ENCODE measurements at places on chromosomes 7 and 10.

DNA sequence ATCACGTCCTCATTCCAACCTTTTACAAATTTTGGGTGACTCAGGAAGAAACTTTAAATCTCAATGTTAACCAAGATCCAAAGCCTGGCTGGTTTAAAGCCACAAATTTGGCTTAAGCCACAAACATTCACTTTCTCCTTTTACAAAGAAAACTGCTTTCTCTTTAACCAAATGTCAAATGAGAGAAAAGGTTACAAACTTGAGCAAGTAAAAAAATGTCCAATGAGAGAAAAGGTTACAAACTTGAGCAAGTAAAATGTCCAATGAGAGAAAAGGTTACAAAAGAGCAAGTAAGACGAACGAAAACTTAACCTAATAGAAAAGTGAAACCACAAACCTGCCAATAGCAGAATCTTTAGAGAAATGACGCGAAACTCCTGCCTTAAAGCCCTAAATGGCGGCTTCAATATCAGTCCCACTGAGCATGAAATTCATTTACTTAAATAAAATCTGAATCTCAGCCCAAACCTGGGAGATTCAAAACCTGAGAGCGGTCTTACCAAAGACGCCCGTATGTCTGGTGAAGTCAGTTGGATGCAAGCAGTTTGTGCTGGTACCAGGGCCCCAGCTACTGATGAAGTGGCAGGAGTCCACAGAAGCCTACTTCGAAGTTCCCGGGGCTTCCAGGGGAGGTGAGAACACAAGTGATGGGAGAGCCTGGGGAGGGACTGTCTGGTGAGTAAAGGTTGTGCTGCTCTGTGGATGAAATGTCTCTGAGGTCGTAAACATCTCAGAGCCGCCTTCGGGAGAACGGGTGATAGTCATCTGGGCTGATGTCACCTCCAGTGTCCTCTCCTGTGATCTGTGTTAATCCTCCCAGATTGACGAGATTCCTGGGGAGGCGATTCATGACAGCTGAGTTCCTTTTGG lies 74.6 kb downstream of the PAXIP1 start:
- no peak for DNase-seq

DNA sequence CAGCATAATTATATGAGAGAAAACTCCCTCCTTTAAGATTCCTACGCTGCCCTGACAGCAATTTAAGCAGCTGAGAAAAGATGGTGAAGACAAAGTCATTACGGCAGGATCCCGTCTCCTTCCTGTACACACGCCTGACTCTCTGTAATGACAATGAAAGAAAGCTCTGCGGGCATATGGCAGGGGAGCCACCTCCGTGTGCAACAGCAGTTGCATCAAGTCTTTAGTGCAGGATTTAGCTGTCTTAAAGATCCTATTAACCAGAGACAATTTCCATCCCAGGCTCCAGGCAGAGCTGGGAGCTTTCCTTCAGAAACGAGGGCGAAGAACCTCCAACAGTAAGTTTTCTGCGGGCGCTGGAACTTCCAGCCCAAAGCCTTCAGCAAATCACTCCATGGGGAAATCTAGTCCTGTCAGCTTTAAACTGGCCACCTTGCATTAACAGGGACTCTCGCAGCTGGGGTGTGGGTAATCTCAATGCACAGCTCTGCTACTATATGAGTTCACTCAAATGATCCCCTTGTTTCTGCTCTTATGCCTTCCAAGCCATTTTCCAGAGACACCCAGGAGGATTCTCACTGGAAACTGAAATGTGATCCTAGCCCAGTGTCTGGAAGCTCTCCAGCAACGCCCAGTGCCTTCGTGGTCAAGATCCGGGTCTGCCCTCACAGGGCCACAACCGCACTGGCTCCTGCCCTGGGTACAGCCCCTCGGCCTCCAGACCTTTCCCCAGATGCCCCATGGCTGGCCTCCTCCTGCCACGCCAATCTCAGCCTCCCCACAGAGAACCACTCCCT lies 74.9 kb downstream of the CTBP2 start:
- no peak for DNase-seq

GRCh38 chr7:104410742-104411141 lies 82.3 kb downstream of the LHFPL3 start:
- no peak for DNase-seq

- DNase-seq: no peak
Measured at GRCh38 chr10:27153845-27154193, 365 bp downstream of the YME1L1 start.

GRCh38 chr10:30349967-30350735 lies 1.1 kb upstream of the MTPAP start:
- no peak for DNase-seq

DNA sequence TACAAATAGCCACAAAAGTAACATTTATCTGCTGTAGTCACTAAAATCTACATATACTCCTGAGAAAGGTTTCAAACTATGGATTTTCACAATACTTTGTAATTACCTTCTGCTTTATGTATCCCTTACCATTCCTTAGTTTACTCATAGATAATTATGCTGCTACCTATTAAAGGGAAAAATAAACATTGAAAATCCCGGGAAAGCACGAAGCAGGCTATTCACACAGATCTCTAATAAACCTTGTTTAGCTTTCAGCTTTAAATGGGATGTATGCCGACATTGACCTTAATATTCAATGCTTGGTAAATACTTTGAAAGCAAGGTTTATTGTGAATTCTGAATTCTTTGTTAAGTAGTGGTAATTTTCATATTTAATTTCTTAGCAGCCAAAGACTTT lies 58.5 kb upstream of the SMIM30 start:
- no peak for DNase-seq

GRCh38 chr7:112726076-112726475 lies 64.1 kb downstream of the TMEM168 start:
- DNase-seq: no peak

- DNase-seq: no peak
Measured at GRCh38 chr10:29328983-29329382, 40.1 kb downstream of the LYZL1 start.

DNA sequence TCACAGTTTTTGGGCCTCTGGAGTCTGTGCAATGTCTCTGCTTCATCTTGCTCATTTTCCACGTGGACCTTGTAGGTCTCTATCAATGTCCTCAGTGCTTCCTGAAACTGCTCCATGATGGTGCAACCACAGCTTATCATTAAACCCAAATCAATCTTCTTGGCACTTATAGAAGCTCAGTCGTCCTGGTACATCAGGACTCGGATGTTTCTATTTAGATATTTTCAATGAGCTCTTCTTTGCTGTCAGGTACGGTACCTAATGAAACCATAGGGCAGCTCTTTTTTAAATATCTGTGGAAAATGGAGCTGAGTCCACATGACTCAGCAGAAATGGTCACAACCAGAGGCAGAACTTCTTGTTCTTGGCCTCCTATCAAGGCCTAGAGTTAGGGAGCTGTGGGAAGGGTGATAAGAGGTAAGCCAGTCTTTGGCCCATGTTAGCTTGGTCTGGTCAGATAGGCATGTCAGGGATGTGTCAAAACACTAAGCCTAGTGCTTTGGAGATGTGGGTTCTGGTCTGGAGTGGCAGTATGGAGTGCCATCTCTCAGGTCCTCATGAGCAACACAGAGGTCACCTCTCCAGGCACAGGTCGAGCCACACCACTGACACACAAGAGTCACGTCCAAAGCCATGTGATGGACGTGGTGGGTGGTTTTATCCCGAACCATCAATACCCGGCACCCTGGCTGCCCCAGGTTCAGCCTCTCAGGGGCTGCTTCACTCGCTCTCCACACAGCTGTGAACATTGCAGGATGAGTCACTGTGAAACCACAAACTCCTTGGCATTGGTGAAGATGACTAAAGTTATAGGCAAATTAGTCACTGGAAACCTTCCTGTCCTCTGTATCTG lies 87.0 kb downstream of the TBXAS1 start:
- no peak for DNase-seq

DNA sequence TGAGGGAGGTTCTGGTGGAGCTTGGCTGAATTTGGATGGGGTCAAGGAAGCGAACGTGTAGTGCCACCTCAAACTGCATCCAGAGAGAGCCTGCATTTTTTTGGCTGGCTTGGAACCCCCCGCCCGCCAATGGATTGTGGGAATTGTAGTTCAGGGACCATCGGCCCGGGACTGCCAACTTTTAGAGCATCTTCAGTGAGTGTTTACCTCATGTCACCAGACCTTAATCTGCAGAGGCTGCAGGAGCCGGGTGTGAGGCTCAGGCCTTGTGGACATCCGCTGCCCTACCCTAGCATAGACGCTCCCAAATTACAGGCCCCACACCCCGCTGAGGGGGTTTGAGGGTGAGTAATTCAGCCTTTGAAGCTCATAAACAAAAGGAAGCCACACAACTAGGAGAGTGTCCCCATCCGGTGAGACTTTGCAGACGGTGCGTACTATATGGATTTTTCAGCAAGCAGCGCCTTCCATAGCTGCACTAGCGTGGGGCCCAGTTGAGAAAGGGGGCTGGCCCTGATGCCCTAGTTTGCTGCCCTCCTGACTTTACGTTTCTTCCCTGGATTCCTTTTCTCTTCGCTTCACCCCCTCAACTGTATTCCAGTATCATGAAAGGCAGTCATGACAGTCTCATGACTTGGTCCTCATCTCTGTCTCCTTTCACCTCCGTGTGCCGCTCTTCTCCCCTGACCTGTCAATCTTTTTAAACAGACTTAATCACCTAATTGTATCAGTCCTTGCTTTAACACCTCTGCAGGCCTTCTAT lies 717 bp downstream of the CNPY4 start:
- peak; percentile 61 for DNase-seq

GRCh38 chr10:117486606-117487005 lies 55.9 kb upstream of the EMX2 start:
- no peak for DNase-seq

- DNase-seq: peak; percentile 37
Measured at GRCh38 chr7:70856901-70857630, 274.9 kb upstream of the GALNT17 start.

- DNase-seq: no peak
Measured at GRCh38 chr7:119123326-119123725, 898.8 kb downstream of the ANKRD7 start.

- no peak for DNase-seq
Measured at GRCh38 chr10:15433850-15434537, 62.9 kb upstream of the FAM171A1 start.

DNA sequence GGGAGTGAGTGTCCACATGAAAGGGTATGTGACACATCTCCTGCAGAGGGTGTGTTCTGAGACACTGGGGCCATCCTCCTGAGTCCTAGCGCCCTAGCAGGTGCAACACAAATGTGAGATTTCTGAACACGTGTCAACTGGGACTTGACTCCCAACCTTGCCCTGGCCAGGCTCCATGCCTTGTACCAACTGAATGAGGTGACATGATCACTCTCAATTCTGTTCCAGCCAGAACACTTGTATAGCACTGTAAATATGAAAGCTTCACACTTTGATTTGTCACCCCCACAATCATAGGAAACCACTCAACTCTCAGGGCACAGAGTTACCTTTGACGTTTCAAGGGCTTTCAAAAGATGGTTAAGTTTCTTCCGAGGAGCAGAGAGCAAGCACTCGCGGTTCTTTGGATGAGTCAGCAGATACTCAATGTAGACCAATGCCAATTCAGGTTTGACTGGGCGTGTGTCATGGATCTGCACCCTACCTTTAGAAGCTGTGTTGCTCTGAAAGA lies 48.6 kb downstream of the NCAPG2 start:
- DNase-seq: no peak

DNA sequence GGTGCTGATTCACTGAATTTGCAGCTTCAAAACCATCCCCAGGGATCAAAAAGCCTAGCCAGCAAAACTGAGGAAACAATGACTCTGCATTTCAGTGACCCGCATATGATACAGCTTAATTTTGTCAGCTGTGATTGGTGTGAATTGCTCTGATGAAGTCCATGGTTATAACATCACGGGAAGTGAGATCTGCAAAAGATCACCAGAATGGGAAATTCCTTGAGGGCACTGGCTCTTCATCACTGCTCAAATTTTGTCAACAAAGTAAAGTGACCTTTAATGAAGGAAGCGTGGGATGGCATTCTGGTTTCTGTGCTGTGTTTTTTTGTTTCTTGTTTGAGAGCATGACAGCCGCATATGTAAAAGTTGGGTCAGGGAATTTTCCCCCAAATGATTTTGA lies 745.9 kb downstream of the GATA3 start:
- no peak for DNase-seq

- no peak for DNase-seq
Measured at GRCh38 chr10:5543623-5544022, 18.9 kb downstream of the CALML3 start.

- no peak for DNase-seq
Measured at GRCh38 chr7:68224041-68224741, 1227.6 kb downstream of the TYW1 start.

GRCh38 chr7:127582361-127582760 lies 3.0 kb downstream of the GCC1 start:
- DNase-seq: no peak

GRCh38 chr7:69714886-69715576 lies 116.8 kb downstream of the AUTS2 start:
- DNase-seq: no peak

- no peak for DNase-seq
Measured at GRCh38 chr10:46299536-46300369, 13.0 kb downstream of the ANTXRL start.

- DNase-seq: no peak
Measured at GRCh38 chr10:104324221-104324686, 14.0 kb downstream of the ITPRIP start.

DNA sequence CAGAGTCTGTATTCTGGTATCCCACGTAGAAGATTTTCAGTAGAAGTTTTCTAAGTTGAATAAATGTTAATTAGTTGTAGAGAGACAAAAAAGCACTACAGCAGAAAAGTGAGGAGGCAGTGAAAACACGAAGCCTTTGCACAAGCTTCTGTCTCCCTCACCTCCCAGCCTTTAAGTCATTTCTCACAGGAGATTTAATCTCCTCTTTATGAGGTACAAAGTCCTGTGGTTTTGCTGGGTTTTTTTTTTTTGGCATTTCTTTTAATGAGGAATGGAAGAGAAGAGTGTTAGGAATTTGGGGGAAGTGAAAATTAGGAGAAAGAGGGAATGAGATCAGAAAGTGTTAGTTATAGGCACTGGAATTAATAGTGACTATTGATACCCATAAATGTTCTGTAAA lies 21.5 kb downstream of the SPAG6 start:
- no peak for DNase-seq

DNA sequence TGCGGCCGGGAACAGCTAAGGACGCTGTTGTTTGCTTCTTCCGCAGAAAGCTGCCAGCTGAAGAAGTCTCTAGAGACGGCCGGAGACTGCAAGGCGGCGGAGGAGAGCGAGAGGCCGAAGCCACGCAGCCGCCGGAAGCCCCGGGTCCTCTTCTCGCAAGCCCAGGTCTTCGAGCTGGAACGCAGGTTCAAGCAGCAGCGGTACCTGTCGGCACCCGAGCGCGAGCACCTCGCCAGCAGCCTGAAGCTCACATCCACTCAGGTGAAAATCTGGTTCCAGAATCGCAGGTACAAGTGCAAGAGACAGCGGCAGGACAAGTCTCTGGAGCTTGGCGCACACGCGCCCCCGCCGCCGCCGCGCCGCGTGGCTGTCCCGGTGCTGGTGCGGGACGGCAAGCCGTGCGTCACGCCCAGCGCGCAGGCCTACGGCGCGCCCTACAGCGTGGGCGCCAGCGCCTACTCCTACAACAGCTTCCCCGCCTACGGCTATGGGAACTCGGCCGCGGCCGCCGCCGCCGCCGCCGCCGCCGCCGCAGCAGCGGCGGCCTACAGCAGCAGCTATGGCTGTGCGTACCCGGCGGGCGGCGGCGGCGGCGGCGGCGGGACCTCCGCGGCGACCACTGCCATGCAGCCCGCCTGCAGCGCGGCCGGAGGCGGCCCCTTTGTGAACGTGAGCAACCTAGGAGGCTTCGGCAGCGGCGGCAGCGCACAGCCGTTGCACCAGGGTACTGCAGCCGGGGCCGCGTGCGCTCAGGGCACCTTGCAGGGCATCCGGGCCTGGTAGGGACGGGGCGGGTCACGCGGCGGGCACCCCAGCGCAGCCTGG lies 2.4 kb downstream of the NKX2-3 start:
- no peak for DNase-seq
